ENCODE measurements at places on chromosomes 6 and 20.

DNA sequence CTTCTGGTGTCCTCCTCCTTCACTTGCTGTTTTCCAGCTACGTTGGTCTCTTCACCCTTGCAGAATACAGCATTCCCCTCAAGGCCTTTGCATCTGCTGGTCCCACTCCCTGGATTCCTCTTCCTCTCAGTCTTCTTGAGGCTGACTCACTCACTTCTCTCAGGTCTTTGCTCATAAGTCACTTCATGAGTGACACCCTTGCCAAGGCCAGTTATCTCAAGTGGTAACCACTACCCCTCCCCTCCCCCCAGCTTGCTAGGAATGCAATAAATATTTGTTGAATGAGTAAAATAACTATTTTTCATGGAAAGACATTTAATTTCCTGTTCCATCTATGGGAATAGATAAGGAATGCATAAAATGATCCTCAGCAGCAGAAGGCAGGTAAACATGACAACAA is 131.7 kb downstream of the PLCB4 start:
- no peak for DNase-seq

DNA sequence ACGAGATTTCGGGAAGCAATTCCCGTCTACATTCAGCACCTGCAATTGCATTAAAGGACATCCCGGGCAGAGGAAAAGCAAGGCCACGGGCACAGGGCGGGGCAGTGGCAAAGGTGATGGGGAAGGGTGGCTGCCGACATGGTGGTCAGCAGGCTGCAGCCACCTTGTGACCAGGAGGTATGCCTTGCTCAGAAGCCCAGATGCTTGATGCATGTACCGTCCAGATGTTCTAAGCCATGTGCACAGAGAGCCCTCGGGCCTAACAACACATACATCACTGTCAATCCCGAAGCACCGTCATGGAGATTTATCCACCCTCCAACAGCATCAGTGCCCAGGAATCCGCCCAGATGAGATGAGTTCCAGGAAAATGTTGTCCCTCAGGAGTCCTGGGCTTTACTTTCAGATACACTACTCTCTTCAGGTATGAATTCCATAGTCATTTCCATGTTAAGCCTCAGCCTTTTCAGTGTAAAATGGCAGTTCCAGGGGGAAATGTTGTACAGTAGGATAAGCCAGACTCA is 77.8 kb upstream of the FRMD1 start:
- no peak for DNase-seq

- DNase-seq = no peak
Observed at GRCh38 chr20:7274870-7275269, 507.4 kb downstream of the BMP2 start.

- no peak for DNase-seq
Observed at GRCh38 chr20:7924692-7925091, 15.6 kb downstream of the HAO1 start.

DNA sequence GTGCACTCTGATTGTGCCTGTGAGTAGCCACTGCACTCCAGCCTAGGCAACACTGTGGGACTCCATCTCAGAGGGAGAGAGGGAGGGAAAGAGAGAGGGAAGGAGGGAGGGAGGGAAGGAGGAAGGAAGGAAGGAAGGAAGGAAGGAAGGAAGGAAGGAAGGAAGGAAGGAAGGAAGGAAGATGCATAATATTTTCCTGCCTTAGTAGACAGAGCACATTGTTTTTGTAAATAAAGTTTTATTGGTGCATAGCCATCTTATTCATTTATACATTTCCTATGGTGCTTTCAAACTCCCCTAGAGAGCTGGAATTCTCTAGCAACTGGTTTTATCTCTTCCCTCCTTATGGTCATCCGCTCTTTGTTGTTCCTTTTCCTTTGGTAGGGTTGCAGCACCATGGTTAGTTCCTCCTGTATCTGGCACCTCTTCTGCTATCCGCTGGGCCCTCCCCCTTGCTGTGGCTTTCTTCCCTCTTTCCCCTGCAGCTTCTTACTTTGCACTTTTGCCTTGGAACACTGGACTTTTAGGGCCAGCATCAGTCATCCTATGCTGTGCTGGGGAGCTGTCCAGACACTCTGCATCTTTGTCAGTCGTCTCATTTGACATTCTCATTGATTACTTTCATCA is 20.2 kb downstream of the GPR6 start:
- DNase-seq = no peak

- DNase-seq = no peak
Observed at GRCh38 chr20:37299718-37300528, 10.5 kb downstream of the MANBAL start.

- DNase-seq = no peak
Observed at GRCh38 chr6:134757911-134758361, 192.0 kb downstream of the ALDH8A1 start.

GRCh38 chr20:58169450-58169849 is 59.0 kb downstream of the ANKRD60 start:
- no peak for DNase-seq

DNA sequence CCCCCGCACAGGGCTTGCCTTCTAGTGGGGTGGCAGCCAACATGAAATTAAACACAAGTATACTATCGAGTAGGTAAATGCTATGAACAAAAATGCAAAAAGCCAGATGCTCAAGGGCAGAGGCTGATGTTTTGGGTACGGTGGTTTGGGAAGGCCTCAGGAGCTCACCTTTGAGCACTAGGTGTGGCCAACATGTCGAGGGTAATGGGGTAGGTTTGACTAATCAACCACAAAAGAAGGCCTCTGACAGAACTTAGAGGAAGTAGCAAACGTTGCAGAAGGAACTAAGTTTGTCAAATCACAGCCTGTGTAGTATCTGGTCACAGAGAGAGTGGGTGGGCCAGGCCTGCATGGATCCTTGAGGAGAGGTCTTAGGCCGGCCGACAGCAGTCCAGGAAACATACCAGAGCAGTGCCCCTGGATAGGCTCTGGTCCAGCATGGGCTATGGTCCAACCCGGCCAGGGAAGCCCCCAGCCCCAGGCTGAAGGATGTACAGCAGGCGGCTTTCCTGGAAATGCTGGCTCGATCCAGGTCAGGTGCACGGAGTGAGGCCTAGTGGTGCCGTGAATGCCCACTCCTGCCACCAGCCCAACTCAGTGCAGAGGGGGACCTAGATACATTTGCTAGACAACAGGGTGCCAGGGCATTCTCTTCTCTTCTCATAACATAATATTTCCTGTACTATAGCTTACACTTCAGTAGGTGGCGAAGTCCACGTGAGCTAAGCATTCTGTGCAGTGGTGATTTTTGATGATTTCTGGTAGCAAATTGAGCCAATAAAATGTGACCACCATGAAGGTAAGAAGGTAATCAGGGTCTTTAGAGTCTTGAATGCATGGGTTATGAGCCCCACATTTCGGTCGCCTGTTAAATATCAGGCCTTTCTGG is 56.3 kb upstream of the CD93 start:
- DNase-seq = no peak

DNA sequence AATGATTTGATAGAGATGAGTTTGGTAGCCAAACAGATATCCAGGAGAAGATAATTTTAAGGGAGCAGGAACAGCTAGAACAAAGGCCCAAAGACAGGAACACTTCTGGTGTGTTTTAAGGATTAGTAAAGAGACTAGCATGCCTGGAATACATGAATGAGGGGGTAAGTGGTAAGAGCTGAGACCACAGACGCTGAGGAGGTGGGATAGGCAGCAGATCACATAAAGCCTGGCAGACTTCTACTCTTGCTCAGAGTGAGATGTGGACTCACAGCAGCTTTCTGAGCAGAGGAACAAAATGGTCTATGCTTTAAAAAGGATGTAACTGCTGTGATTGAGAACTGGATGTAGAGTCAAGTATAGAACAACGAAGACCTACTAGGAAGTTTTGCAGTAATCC is 100.1 kb downstream of the EPHA7 start:
- DNase-seq = no peak

- no peak for DNase-seq
Observed at GRCh38 chr6:74268815-74269599, 573.0 kb downstream of the CD109 start.

DNA sequence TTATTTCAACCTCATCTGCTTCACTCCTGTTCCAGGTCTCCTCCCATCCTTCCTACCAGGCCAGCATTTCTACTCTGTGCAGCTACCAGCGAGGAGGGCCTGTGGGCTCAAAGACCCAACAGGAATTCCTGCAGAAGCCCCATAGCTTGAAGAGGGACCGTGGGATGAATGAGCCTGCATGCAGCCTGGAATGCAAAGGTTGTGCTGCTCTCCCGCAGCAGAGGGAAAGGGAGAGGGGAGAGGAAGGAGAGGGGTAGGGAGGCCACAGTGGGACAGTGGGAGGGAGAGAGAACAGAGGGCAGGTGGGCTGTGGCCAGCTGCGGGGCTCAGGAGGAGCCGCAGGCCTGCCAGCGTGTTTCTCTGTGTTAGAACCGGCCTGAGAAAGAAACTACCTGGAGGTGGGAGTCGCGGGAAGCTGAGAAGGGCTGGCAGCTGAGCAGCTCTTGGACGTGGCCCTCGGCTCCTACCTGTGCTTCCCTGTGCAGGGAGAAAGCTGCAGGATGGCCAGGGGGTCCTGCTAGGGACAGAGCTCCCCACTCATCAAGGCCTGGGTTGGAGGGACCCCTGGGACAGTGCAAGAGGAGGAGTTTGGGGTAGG is 66.1 kb upstream of the MLN start:
- no peak for DNase-seq

DNA sequence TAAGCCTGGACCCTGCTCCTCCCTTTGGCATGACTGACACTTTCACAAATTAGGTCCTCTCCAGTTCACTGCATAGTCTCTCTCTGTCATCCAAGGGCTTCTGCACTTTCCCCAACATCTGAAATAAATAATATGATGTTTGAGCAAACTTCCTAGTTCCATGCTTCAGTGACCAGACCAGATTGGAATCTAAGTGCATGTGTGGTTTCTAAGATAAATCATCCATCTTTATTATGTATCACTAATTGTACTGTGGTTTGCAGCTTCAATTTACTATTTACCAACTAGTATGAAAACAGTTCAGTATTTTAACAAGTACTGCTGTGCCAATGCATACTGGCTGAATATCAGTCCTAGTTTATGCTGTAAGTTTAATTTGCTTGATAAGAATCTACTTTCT is 18.7 kb downstream of the SESN1 start:
- no peak for DNase-seq

DNA sequence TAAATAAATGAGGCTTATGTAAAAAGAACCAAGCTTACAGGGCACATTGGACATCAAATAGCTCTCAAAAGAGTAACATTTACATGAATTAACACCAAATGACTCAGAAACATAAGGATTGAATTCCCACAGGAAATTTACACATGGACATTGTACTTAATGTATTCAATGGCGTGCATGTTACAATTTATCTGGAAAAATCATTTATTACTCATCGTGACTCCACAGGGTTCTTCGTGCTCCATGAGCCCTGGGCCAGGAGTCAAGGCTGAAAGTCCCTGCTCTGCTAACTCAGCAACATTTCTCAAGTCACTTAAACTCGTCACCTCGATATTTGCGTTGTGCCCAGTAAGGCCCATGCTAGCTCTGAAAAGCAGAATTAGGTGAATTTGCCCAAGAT is 158.5 kb downstream of the PHACTR1 start:
- no peak for DNase-seq

GRCh38 chr20:22954661-22955060 is 80.5 kb upstream of the SSTR4 start:
- DNase-seq = no peak

DNA sequence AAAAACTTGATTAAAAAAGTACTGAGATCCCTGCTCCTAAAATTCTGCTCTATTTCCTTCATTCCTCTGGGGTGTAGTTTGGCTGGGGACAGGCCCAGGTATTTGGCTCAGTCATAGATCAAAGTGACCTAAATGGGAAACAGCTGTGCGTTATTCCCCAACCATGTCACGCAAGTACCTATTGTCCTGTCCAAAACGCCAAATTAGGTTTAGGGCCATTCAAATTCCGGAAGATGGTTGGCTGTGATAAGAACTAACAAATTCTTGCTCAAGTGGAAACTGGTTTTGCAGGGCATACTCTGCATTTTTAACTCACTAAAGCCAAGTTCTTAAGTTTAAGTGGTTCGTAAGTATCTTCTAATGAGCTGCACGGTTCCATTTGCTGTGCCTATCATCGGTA is 147.6 kb upstream of the TMEM170B start:
- DNase-seq = no peak

DNA sequence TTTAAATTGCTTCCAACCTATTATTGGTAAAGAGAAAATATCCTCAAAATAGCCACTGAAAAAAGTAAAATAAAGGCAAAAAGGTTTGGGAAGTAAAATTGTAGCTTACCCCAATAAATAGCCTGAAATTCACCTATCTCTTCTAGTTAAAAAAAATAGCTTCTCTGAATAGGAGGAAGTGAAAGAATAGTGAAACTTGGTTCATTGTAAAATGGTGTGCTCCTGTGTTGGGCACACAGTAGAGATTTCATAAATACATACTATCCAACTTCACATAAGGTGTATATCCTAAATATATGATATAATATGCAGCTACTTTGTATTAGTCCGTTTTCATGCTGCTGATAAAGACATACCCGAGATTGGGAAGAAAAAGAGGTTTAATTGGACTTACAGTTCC is 45.3 kb downstream of the CDK19 start:
- DNase-seq = no peak

DNA sequence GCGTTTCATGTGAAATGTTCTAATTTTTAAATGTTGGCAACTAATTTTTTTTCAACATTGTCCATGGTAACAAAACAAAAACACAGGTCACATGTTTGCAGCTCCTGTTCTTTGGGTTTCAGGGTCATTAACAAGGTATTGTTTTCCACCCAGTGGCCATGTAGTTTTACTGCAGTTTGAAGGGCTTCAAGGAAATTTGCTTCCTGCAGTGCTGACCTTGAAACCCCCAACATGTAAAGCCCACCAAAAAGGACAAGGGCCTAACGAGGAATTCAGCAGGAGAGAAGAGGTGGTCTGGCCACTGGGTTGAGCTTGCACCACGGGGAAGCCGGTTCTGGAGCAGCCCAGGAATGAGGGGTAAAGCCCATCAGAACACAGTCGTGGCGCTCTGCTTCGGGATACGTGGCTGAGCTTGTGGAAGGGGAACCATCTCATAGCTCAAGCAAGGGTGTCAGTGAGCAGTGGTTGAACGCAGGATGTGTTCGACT is 13.9 kb upstream of the KLHL31 start:
- no peak for DNase-seq

- no peak for DNase-seq
Observed at GRCh38 chr6:16359563-16359962, 121.2 kb downstream of the GMPR start.

GRCh38 chr6:132354517-132355167 is 46.6 kb downstream of the MOXD1 start:
- DNase-seq = no peak

GRCh38 chr6:141103246-141103645 is 1029.5 kb upstream of the GJE1 start:
- DNase-seq = no peak

DNA sequence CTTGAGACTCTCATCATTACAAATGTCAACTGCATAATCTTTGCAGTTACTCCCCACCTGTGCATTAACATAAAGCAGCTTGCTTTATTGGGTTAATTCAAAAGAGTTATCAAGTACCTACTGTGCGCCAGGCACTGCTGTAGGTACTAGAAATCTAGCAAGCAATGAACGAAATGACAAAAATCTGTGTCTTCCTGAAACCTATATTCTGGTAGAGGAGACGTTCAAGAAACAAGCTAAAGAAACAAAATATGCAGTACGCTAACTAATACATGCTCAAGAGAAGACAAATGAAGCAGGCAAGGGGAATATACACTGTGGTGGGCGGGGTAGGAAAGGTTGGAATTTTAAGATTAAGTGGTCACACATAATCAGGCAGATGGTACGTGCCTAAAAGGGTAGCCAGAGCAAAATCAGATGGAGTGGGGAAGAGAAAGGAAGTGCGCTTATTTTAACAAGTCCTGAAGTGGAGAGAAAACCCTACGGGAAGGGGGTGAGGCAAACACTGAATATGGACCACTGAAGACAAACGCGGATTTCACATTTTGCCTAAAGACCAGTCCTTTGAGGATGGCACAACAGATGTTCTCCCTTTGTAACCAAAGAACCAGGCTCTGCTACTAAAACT is 1.2 kb downstream of the ELOVL2 start:
- no peak for DNase-seq

Data from right renal pelvis (tissue), 4 donors.